Retinal pigment epithelial cell (primary cell): ENCODE measurements at places on chromosomes 4 and X.

GRCh38 chrX:146224442-146224841 is 406.8 kb downstream of the SLITRK2 start:
- no peak for DNase-seq

GRCh38 chr4:20248155-20248558 is 3.5 kb upstream of the SLIT2 start:
- DNase-seq, result no peak

- DNase-seq, result no peak
Measured at GRCh38 chr4:186826846-186827533, 103.3 kb upstream of the FAT1 start.

GRCh38 chrX:6313356-6313755 is 84.7 kb upstream of the NLGN4X start:
- DNase-seq, result no peak

GRCh38 chr4:173919196-173919595 is 364.3 kb downstream of the FBXO8 start:
- DNase-seq, result no peak

- DNase-seq, result no peak
Measured at GRCh38 chr4:24624381-24624780, 40.0 kb upstream of the DHX15 start.

DNA sequence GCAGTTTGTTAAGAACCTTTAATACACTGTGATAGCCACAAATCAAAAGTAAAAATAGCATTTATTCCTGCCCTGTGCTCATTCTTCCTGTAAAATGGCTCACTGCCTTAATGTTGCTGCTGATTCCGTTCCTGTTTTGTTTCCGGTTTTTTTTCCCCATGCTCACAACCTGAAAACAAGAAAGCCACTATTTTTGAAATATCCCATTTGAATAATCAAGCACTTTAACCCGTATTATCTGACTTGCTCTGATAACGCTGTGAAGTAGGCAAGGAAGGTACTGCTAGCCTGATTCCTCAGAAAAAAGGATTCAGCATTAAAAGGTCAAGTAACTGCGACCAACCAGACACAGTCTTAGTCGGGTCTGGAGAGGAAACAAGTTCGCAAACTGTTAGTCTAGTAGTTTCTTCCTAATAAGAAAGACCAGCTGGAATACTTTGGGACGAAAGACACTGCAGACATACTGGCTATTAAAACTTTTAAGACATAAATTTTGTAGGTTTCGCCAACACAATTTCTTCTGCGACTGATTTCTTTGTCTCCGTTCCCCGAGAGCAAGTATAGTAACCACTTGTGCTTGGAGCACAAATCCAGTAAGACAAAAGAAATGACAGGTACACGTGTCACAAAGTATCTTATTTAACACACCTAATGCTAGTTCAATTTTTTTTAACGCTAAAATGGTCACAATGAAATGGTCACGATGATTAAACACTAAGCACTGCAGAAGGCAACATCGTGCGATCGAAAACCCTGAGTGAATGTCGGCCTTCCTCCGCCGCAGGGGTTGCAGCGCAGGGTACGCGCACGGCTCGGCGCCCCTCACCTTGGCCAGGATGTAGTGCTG is 802 bp downstream of the COX18 start:
- DNase-seq, result no peak

DNA sequence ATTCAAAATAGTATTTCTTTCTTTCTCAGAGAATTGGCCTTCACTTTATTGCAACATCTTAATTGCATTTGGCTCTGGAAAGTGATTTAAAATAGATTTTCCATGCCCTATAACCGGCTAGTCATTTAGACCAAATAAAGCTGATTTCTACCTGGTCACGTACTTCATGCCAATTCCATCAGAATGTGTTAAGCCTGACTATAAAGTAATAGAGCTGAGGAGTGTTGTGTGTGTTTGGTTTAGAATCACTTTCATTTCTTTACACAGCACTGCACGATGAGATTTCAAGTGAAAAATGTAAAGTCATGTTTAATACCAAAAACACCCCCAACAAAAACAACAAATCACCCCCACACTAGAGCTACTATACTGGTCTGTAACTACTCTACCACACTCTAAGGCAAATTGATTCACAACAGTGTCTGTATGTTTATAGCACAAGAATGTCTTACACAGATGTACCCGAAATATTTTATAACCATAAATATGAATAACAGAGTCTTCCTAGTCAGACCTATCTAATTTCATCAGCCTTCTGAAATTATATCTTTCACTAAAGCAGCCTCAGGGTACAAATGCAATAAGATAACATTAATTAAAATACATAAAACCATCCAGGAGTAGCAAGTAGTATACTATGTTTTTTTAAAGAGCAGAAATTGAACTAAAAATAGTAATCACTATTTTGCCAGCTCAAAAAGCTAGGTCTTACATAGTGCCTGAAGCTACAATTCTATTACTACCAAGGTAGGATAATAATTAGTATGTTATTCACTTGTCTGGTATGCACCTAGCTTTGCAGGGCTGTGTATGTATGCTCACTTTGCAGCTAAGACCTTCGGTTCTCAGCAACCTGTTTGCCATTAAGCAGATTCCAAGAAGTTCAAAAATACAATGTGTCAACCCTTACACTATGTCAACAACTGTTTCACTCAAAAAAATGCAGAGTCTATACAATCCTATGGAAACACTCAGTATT is 28.4 kb downstream of the APBB2 start:
- peak; percentile 67 for DNase-seq

DNA sequence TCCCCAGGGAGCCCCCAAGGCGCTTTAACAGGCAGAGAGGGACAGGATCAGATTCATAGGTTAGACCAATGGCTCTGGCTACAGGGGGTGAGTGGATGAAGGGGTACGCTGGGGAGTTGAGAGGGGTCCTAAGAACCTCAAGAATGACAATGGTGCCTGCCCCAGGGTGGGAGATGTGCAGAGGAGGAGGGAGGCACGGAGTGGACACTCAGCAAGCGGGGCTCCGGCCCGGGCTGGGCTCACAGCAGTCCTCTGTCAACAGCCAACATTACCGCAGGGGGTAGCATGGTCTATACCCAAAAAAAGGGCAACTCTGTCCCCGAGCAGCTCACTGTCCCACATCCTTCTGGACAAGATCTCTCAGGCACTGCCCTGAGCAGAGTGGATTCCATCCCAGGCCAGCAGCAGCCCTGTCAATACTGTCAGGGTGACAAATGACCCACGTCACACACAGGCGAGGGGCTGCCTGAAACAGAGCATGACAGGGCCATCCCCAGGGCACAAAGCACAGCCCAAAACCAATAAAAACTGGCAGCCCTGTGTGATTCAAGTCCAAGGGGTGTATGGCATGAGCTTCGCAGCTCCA is 47.7 kb upstream of the PPP2R2C start:
- DNase-seq, result no peak

DNA sequence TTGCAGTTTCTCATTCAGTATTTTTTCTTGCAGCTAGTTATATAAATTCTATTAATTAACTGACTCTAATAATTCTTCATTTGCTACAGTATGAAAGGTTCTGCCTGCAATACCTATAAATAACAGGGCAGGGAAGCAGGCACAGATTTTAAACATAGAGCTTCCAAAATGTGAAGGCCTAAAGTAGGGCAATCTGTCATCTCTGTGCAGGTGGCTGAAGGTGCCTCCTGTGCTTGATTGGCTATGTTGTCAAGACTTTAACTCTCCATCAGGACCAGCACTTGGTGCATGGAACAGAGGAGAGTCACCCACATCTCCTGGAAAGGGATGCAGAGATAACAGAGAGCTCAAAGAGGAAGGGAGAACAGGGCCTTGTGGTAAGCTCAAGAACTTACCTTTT is 75.2 kb upstream of the TSPAN5 start:
- no peak for DNase-seq

- DNase-seq, result no peak
Measured at GRCh38 chr4:2898001-2898400, 54.4 kb downstream of the ADD1 start.

- DNase-seq, result no peak
Measured at GRCh38 chr4:99720206-99720605, 62.6 kb upstream of the C4orf54 start.

- no peak for DNase-seq
Measured at GRCh38 chr4:38925492-38926413, 58.1 kb downstream of the FAM114A1 start.

- DNase-seq, result no peak
Measured at GRCh38 chr4:115272594-115272993, 159.2 kb upstream of the NDST4 start.

GRCh38 chrX:20284992-20285391 is 18.3 kb upstream of the RPS6KA3 start:
- DNase-seq, result no peak

GRCh38 chr4:34720571-34720970 is 1523.7 kb downstream of the ARAP2 start:
- no peak for DNase-seq

- DNase-seq, result no peak
Measured at GRCh38 chr4:132124624-132124974, 1024.5 kb upstream of the PCDH10 start.

DNA sequence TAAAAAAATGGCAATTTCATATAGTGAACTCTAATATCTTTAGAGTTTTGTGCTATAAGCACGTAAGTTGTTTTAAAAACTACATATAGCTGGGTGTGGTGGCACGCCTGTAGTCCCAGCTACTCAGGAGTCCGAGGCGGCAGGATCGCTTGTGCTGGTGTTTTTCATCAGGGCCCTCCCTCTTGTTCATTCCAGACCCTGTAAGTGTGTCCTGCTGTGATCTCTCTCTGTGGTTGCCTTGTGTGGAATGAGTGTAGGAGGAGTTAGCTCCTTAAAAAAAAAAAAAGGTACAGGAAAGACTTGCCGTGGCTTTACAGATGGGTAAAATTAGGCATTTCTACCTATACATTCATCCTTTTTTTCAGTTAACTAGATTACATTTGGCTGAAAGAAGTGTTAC is 35.4 kb downstream of the RBBP7 start:
- DNase-seq, result no peak
